ENCODE measurements at places on chromosomes 2 and 18. TPM values are rescaled to one million over a fixed set of nuclear protein-coding genes. Genes with fewer than 3 reads are reported as not detected.

Gene BUB1
- total RNA-seq, result 16.3 TPM

Gene DLGAP1
- 0.22 TPM for total RNA-seq

- DNase-seq, result peak; percentile 4
Measured at GRCh38 chr2:104428155-104428554, 425.8 kb upstream of the POU3F3 start.

- DNase-seq, result no peak
Measured at GRCh38 chr2:191851158-191851557, 4.3 kb upstream of the CAVIN2 start.

GRCh38 chr2:205347899-205348298 is 334.4 kb upstream of the NRP2 start:
- no peak for DNase-seq

All from GM23248 (cell line).